ENCODE measurements at places on chromosomes 1 and 21.

DNA sequence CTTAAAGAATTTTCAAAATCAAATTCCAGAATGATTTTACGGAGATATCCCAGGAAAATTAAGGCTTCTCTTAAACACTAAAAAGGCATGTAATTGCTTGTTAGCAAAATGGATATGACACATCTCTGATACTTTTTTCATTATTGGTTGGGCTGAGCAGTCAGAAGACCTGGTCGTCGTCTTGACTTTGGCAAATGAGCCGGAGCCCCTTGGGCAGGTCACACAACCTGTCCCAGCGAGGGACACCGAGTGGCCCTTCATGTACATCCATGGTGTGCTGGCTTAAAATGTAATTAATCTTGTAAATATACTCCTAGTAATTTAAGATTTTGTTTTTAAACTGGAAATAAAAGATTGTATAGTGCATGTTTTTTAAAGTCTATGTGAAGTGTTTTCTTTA, 33.9 kb downstream of the IFNGR2 start:
- no peak for DNase-seq

GRCh38 chr1:6906783-6907182, 121.5 kb downstream of the CAMTA1 start:
- no peak for DNase-seq

- no peak for DNase-seq
Observed at GRCh38 chr1:226691247-226691646, 47.8 kb downstream of the ITPKB start.

DNA sequence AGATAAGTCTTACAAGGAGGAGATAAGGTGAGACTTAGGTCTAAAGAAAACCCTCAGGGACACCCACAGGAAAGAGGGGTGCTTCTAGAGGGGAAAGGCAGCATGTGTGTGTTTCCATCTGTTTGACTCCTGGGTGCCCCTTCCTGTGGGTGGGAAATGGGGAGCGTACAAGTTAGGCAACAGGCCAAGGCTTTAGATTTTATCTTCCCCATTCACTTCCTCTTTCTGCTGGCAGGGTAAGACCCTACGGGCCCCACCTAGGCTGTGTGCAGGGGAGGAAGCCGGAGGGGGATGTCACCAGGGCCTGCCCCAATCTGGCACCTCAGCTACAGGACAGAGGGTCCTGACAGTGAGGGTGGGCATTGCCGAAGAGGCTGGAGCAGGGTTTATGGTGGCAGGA, 2.5 kb upstream of the OLIG1 start:
- no peak for DNase-seq

DNA sequence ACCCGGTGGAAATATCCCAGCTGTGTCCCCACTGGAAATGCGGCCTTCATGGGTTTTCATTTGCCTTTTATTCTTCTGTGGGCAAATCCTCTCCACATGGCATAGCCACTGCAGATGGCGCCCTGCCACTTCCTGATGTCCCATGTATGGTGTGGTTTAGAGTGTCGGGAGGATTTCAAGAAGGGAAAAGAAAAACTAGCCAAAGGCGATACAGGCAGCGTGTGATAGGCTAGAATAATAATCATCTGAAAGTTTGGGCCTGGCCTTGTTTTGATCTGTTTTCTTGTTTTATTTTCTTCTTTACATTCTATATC, 123.6 kb downstream of the PEX14 start:
- no peak for DNase-seq

DNA sequence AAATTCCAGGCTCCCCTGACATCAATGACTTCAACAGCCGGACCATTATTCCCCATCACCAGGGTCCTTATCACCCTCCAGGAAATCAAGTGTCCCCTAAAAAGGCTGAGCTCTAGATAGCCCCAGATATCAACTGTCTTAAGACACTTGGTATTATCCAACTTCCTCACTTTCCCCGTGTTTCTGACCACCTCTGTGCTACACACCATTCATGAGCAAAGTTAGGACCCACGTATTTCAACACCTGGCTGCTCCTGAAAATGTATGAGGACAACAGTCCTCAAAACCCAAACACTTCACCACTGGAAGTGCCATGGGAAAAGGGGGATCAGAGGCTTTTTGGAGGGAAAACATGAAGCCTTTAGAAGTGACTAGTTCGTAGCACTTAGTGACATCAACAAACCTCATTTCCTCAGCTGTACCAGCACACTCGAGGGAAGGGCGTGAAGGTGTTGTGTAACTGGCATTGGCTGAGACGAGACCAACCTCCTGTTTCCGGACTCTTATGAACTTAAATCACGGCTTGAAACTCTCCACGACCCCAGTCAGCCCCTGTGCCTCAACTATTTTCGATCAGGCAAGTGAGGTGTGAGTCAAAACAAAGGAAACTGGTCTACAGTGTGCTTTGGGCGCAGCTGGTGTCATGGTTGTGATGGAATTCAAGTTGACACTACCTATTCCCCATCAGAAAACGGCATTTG, 4.1 kb upstream of the CHD5 start:
- DNase-seq = no peak

GRCh38 chr1:26477446-26478152, 5.4 kb downstream of the HMGN2 start:
- no peak for DNase-seq

DNA sequence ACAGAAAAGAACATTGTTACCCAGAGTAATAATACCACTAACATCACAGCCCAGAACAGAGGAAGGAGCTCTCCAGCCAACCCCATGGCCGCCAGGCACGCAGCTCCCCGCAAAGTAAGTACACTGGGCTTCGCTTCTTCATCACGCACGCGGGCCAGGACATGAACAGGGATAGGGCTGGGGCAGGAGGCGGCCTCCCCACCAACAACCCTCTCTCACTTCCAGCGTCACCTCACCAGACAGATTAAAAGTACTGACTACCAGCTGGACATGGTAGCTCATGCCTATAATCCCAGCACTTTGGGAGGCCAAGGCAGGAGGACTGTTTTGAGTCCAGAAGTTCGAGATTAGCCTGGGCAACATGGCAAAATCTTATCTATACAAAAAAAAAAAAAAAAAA, 78.3 kb downstream of the NPHP4 start:
- DNase-seq = no peak

DNA sequence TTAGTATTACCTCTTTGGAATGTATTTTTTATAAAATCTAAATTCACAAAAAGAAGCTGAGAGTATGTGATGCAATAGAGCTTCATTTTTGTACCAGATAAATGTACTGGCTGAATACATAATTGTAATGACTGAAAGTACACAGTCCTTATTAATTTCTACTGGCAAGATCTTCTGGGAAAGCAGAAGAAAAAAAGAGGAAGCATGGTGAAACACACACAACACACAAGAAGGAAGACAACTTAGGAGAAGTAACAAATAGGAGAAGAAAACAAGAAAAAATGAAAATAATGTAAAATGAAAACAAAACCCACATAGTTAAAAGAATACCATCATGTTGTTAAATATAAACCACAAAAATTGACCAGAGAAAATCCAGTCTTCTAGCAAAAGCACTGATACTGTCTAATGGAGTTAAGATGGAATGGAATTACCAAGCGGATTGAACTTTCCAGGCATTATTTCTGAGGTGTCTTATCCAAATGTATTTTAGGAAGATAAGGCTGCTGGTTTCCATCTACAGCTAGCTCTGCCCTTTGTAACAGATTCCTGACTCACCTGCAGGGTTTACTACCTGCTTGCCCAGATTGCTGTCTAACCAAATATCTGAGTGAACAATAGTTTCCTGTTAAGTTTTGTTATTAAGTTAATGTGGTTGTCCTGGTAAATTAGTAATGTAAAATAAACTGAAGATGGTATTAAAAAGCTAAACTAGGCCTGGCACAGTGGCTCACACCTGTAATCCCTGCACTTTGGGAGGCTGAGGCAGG, 4.5 kb upstream of the COP1 start:
- no peak for DNase-seq

DNA sequence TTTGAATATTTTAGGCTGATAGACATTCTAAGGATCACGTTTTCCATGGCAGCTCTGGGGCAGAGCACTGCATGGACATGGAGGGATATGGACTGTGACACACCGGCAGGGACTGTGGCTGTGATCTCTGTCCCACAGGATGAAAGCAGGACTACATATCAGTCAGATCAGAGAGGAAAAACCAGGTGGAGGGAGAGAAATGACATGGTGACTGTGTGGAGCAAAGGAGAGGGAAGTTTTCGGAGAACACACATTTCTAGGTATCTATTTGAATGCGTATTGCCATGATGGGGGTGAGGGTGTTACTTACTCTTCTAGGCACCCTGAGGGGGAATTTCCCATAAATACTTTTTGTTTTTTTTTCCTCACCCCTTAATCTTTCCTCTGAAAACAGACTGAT, 3.2 kb upstream of the CD1C start:
- DNase-seq = no peak

GRCh38 chr1:208268541-208269337, 24.6 kb upstream of the PLXNA2 start:
- no peak for DNase-seq

DNA sequence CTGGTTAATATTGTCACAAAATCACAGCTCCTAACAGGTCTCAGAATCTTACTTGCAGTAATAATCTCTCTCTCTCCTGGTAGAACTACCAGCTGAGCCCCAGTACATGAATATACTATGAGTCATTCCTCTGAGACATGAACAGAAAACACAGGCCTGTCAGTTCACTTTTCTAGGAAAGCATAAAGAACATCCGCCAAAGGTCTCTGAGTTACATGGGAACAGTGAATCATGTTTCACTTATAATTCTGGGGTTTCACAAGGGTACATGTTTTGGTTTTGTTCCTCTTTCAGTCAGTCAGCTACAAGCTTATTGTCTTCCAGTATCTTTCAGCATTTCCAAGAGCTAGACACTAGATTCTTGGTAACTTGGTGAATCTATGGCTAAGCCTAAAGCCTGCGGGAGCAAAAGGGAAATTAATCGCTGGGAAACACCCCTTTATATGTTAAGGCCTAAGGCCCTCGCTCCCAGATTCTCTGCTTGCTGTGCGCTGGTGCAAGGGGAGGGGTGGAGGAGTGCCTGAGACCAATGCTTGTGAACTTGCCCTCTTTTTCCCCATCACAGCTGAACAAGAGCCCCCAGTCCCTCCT, 31.7 kb downstream of the IFNGR2 start:
- DNase-seq = no peak

GRCh38 chr1:156692925-156693847, 12.2 kb downstream of the CRABP2 start:
- no peak for DNase-seq

DNA sequence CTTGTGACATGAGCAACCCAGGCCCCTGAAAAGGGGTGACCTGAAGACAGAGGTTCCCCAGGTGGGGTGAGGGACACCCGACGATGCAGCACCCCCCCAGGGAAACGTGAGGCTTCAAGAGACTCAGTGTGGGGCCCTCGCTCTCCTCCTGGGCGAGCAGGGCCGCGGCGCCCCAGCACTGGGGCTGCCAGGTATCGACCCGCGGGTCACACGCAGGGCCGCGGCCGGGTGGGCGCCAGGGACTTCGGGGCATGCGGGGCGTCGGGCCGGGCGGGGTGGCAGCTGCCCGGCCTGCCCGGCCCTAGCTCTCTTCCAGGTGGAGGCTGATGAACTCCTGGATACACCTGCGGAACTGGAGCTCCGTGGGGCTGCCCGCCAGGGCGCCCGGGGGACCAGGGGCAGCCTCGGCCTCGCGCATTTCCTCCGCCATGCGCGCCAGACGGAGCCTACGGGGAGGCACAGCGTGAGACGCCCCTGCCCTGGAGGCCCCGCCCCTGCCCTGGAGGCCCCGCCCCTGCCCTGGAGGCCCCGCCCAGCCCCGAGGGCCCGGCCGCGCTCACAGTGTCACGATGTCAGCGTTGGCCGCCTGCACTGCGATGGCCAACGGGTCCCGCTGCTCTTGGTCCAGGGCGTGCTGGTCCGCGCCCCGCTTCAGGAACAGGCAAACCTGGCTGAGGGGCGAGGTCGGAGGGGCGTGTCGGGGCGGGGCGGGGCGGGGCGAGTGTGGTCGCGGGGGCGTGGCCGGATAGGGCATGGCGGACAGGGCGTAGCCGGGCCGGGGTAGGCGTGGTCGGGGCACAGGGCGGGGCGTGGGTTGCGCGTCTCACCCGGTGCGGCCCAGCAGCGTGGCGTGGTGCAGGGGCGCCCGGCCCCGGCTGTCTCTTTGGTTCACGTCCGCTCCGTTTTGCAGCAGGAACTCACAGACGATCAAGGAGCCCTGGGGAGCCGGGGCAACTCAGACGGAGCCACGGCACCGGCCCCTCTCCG, 13.3 kb downstream of the SCNN1D start:
- no peak for DNase-seq

- DNase-seq = no peak
Observed at GRCh38 chr1:228363686-228364067, 43.0 kb downstream of the TRIM11 start.

DNA sequence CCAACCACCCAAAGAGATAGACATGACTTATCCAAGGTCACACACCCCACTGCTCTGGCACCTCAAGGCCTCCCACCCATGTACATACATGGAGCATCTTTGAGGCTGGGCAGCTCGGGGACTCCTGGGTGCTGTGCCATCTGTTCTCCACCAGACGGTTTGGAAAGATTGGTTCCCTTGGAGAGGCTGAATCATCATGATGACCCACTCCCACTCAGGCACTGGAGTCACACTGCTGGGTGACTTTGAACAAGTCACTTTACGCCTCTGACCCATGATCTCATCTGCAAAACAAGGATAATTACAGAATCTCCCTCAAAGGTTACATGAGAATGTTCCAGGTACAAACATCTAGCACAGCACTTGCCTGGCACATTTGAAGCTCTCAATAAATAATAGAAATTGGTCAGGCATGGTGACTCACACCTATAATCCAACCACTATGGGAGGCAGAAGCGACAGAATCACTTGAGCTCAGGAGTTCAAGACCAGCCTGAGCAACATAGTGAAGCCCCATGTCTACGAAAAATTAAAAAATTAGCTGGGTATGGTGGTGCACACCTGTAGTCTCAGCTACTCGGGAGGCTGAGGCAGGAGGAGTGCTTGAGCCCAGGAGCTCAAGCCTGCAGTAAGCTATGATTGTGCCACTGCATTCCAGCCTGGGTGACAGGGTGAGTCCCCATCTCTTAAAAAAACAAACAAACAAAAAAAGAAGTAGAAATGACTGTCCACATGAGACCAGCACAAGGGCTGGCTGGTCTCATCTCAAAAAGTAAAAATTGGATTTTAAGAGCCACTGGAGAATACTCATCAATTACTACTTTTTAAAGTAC, 74.9 kb downstream of the RRAGC start:
- DNase-seq = no peak

- no peak for DNase-seq
Observed at GRCh38 chr1:1545946-1546737, 5.7 kb upstream of the TMEM240 start.

DNA sequence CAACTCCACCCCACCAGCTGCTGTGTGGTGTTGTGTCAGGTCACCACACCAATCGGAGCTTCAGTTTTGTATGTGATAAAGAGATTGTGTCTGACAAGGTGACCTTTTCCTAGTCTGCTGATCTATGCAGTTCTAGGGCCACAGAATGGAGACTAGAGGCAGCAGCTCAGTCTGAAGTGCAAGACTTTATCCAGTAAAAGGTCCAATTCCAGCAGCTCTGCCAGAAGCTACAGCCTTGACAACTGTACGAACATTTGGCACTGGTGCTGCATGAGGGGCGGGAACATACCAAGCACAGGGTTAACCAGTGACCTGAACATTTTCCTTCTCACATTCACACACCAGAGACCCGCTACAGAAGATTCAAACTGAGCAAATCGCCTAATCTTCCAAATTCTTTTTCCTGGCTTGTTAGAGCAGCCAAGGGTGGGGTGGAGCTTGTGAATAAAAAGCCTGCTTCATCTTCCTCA, 9.3 kb downstream of the FMO1 start:
- DNase-seq = no peak

GRCh38 chr1:91744953-91745639, 140.9 kb downstream of the TGFBR3 start:
- DNase-seq = no peak

Data from anterior cingulate cortex (tissue), 58 donors.